Activated T-helper 9 cell treated with anti-CD3 and anti-CD28 coated beads, Interleukin-2, amount 50 U/mL, for 16 hours (primary cell): ENCODE measurements at places on chromosomes 4 and X.

DNA sequence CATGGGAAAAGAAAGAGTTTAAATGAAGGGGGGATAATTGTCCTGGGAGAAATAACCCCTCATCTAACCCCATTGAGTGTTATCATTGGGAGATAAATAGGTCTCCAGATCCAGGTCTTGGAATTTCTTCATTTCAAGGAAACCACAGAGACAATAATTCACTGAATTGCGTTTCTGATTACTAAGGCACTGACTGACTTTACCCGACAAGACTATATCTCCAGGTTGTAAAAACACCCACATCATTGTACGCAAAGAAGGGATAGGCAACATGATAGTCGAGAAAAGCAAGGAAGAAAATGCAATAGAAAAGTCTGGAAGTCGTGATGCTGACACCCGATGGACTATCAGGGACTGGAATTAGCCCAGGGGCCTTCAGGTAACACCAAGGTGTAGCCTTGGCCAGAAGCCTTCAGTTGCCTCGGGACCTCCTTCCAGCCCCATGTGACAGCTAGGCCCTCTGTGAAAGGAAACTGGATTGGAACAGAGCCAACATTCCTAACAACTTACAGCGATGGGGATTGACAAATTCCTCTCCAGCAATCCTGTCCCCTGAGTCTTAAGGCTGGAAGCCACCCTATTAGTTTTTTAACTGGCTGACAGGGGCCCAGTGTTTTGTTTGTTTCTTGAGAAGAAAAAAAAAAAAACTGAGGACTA, 46.5 kb upstream of the RAB9B start:
- no peak for DNase-seq

DNA sequence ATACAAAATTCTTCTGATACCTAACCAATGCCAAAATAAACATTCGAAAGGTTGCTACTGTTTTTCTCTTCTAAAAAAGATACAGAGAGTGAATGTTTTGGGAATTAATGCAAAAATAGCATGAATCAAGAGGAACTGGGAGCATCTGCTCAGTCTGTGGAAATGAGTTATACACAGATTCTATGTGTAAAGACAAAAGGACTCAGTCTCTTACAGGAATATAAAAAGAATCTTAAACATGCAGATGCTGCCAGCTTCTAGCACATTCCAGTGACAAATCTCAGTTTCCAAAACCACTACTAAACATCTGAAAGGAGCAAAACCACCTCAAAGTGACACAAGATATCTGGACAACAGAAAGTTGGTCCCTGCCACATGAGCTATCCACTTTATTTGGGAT, 55.0 kb downstream of the PAPSS1 start:
- DNase-seq: no peak

DNA sequence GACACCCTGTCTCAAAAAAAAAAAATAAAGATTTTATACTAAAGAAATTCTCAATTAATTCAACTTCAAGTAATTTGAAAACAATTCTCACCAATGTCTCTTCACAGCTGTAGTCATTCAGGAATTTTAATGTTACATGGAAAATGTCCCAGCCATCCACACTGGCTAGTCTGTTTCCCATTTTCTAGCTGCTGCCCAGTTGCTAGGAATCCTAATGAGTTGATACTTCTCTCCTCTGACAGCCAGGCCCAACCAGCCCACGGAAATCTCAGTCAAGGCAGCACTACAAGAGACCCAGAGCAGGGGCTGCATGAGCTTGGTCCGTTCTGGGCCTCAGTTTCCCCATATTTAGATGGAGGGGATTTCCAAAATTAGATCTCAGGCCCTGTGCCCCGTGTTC, 59.1 kb downstream of the CASP3 start:
- DNase-seq: no peak

GRCh38 chrX:40175511-40176350, 78.0 kb upstream of the BCOR start:
- DNase-seq: peak; percentile 54

- no peak for DNase-seq
Measured at GRCh38 chr4:90951037-90951436, 823.8 kb downstream of the CCSER1 start.
